ENCODE measurements at places on chromosomes 12 and 14.

DNA sequence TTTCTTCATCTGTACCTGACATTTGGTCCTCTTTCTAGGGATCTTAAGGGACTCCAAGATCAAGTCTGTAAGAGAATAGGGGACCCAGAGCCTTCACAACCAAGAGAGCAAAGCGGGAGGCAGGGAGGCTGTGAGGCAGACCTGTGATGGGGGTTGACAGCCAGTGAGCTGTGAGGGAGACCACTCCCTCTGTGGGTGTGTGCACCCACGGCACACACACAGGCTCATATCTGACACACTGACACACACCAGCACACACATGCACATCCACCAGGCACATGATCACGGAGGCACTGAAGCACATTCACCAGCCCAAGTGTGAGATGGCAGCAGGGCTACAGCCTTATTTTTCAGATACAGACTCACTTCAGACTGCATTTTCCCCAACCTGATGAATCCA is 55.2 kb downstream of the SPTB start:
- no peak for DNase-seq

GRCh38 chr12:94676031-94676641 is 25.8 kb upstream of the TMCC3 start:
- no peak for DNase-seq

- DNase-seq = no peak
Observed at GRCh38 chr12:118015944-118016343, 559 bp upstream of the RFC5 start.

GRCh38 chr14:86799244-86799647 is 1193.7 kb downstream of the GALC start:
- DNase-seq = peak; percentile 77

GRCh38 chr12:93571365-93571924 is 1.0 kb upstream of the SOCS2 start:
- DNase-seq = peak; percentile 72

DNA sequence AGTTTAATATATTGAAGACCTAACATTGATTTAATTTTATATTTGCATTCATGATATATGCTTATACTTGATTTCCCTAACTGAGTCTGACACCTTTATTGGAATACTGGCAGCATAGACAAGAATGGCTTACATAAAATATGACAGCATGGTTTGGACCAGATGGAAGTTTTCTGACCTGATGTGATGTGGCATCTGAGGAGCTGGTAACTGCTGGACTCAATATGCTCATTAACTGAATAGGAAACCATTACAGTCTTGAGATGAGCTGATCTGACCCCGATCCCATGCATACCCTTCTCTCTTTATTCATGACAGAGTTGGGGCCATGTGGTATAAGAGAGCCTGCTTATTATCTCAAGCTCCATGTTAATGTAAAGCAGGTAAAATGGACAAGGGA is 604.8 kb upstream of the SEL1L start:
- no peak for DNase-seq

- peak; percentile 61 for DNase-seq
Observed at GRCh38 chr12:103632554-103633216, 45.6 kb downstream of the STAB2 start.
